Mesangial cell (primary cell): ENCODE measurements at places on chromosomes 12 and 14. TPM values are rescaled to one million over a fixed set of nuclear protein-coding genes. Genes with fewer than 3 reads are reported as not detected.

TRHDE gene
- 20.7 and 24.4 TPM in 2 replicates for total RNA-seq

CAPRIN2 gene
- 15.0 and 15.3 TPM in 2 replicates for total RNA-seq

VRTN gene
- total RNA-seq: not detected in 2 replicates

VSX2 gene
- not detected in 2 replicates for total RNA-seq

MSRB3 gene
- total RNA-seq: 15.3 and 23.1 TPM in 2 replicates

HOXC10 gene
- 10.3 and 17.9 TPM in 2 replicates for total RNA-seq

GNG2 gene
- 6.1 and 7.5 TPM in 2 replicates for total RNA-seq

FOXN4 gene
- total RNA-seq: not detected in 2 replicates

DDN gene
- total RNA-seq: 0.16 TPM in 1 of 2 replicates, not detected in the other
